ENCODE measurements at places on chromosomes 2 and 18. TPM values are rescaled to one million over a fixed set of nuclear protein-coding genes. Genes with fewer than 3 reads are reported as not detected.

Gene HEATR5B
- total RNA-seq = 13.1 TPM

- DNase-seq = no peak
These were observed 85.7 kb upstream of the FRZB start for GRCh38 chr2:182951948-182952663.

GRCh38 chr18:68466672-68467071 lies 248.2 kb downstream of the TMX3 start:
- no peak for DNase-seq

DNA sequence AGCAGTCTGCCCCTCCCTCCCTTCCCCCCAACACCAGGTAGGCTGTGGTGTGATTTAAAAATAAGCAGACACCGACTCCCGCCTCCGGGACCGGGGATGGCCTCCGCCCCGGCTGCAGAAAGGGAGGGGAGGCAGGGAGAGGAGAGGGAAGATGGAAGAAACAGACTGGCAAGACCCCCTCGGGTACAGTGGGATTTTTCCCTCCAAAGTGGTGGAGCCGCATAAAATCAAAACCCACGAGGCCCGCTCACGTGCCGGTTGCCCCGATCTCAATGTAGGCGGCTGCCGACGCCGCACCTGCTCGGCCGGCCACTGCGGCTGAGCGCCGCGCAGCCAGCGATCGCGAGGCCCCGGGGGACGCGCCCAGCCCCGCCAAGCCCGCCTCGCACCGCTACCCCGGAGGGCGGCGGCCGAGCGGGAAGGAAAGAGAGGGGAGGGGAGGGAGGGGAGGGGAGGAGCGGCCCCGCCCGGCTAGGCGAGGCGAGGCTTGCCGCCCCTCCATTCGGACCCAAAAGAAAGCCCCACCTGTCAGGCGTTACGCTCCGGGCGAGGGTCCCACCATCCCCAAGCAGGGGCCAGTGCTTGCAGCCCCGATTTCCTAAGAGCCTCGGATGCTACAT lies 811 bp downstream of the ADD2 start:
- DNase-seq = no peak

Gene CDK15
- not detected for total RNA-seq

DNA sequence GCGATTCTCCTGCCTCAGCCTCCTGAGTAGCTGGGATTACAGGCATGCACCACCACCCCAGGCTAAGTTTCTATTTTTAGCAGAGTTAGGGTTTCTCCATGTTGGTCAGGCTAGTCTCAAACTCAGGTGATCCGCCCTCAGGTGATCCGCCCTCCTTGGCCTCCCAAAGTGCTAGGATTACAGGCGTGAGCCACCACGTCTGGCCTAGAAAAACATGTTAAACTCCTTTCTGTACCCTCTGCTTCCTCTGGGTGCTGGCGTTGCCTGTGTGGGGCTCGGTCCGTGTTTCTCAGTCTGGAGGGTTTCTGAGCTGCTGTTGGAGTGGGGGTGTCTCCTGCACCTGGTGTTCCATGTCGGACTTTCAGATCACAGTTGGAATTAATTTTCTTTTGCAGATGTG lies 17.9 kb downstream of the LDLRAD4 start:
- no peak for DNase-seq

- no peak for DNase-seq
These were observed 74.2 kb upstream of the KLF7 start for GRCh38 chr2:207239754-207240494.

Gene GPBAR1
- 1.1 TPM for total RNA-seq

DNA sequence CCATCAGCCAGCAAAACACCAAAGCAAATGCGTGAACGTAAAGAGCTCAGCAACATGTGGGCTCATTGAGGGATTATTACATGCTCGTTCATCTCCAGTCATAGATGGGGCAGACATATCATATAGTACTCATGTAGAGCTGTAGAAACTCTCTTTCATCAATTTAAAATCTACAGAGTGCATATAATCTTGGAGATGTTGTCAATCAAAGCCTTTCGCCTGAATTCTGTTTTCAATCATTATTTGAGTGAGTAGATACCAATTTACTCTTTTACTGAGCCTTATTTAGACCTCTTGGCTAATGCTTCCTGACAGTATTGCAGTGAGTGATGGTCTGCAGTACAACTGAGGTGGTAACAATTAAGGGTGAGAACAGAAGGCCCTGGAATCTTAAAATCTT lies 7.0 kb downstream of the RIT2 start:
- DNase-seq = no peak

GRCh38 chr2:232292395-232293154 lies 86.0 kb upstream of the ALPP start:
- peak; percentile 63 for DNase-seq

Gene MAP3K19
- total RNA-seq = not detected

Gene TCF4
- total RNA-seq = 0.37 TPM

- DNase-seq = no peak
These were observed 304.6 kb upstream of the ZEB2 start for GRCh38 chr2:144824306-144825080.

- DNase-seq = no peak
These were observed 151.1 kb upstream of the TWIST2 start for GRCh38 chr2:238696786-238697185.

DNA sequence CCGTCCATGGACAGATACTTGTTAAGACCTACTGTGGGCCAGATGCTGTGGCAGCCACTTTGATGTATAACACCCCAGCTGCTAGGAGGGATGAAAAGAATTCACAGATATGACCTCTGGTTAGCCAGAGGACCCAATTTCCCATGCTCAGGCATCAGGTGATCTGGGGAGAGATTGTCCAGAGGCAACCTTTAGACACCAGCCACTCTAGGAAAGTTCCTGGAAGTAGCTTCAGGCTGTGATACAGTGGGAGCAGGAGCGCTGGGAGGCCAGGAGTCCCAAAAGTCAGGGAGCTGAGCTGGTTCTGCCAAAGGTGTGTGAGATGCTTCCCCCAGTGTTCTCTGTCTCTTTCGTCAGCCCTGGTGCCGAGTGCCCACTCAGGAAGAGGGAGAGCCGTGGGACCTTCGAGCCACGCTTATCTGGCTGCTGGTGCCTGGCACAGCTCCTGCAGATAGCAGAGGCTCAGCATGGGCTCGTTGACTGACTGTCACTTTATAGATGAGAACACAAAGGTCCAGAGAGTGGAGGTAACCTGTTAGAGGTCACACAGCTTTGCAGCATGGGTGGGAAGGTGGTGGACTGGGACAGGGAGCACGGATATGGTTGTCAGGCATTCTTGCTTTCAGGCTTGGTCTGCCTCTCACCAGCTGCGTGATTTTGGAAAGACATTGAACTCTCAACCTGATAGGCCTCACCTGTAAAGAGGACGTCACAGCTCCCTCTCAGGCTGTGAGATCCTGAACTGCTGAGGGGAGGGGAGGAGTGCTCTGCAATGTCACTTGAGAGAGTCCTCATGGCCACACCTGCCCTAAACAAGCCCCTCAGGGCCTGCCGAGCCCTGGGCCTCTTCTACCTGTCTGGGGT lies 7.8 kb upstream of the RALB start:
- DNase-seq = no peak

Gene NEB
- 50.0 TPM for total RNA-seq

DNA sequence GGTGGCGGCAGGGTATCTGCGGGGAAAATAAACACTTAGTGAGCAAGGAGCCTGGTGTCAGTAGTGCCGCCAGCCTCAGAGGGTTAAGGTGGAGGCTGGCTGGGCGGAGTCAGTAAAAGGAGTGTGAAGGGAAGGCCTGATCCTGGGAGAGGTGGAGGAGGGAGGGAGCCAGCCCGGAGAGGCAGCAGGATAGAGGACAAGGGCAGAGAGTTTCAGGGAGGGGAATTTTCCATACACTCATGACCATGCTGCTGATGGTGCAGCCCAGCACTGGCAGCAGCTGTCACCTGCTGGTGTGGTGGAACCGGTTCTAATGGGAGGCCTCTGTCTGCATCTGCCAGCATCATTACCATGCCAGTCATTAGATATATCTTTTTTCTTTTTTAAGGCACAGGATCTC lies 2.0 kb upstream of the TEX44 start:
- DNase-seq = no peak

DNA sequence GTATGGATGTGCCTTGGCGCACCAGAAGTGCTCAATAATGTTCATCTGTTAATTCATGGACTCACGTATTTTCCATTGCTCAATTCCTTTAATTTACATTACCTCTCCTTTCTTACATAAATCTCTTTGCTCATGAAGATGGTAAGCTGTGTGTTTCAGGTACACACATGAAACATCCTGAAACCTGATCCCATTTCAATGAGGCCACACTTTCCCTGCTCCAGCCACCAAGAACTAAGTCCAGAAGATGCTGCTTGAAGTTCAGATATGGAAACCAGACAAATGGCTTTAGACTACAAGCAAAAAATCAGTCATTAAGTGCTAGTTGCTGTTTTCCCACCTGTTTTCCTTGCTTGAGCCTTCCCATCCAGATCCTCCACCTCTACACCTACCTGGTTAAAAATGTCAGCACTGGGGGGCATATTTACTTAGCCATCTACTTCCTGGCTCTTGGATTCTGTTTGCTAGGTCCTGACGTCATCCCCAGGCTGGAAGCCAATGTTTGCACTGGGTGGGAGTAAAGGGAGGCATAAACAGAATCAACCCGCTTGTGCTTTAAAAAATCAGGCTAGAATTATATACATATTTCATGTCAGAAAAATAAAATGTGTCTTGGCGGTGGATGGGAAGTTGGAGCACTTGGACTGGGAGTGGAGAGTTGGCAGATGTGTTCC lies 309.7 kb downstream of the OSR1 start:
- peak; percentile 75 for DNase-seq

DNA sequence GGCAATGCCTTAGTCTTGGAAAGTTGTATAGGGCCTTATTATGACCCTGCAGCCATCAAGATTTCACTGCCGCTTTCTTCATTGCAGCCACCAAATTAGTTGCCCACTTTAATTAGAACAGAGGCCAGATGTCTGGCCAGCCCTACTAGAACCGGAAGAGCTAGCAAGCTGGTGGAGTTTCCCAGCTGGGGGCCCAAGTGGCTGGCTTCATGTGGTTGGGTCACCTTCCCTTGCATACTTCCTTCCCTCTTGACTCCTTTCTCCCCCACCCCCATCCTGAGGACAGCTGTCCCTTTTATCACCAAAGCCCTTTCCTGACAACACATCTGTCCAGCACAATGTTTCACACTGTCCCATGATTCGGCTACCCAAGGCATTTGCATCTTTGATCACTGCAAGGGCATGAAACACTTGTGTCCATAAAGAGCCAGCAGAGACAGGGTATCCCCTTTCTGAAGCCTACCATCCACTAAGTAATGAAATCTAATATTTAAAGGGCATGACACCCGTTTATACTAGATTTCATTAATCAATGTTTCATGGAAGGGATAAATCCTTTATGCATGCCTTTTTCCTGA lies 187.2 kb downstream of the BCL11A start:
- no peak for DNase-seq

- peak; percentile 50 for DNase-seq
These were observed 103.7 kb upstream of the TAF1B start for GRCh38 chr2:9739531-9739964.

DNA sequence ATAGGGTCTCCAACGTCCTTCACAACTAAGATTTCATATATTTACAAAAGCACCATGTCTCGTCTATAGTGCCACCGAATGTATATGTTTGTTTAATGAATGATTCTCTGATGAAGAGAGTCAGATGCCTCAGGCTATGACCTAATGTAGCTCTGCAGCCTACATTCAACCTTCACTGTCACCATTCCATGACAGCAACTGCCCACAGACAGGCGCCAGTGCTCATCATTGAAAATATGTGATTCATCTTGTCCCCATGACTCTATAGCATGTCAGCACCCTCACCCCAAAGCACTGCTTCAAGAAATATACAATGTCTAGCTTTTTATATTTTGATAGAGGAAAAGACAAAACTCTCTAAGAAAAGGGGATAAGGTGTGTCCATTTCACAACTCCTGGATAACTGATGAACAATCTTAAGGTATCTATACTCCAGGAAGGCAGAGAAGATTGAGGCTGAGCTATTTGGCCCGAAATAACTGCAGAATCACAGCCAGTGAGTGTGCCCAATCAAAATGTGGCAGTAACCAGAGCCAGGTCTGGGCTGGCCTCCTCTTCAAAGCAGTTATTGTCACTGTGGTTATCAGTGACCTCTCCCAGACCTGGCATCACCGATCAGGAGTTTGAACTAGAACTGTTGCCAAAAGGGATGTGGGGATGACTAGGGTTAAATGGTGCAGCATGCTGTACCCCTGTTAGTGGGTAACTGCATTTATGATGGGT lies 246.6 kb downstream of the SETBP1 start:
- DNase-seq = no peak

Gene REG3A
- total RNA-seq = not detected

Gene PSMD1
- 113 TPM for total RNA-seq

DNA sequence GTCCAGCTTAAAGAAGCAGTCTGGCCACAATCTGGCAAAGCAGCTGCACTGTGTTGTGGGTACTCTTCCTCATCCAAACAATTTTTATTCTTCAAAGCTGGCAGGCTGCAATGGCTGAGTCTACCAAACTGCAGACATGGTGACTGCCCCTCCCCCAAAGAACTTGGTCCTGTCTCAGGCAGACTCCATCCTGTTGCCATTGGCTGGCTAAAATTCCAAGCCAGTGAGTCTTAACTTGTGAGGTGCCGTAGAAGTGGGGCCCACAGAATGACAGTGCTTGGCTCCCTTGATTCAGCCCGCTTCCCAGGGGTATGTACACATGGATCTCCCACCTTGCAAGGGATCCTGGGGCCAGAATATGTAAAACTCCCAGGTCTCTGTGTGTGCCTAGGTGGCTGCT lies 14.5 kb upstream of the NXPH2 start:
- DNase-seq = no peak

DNA sequence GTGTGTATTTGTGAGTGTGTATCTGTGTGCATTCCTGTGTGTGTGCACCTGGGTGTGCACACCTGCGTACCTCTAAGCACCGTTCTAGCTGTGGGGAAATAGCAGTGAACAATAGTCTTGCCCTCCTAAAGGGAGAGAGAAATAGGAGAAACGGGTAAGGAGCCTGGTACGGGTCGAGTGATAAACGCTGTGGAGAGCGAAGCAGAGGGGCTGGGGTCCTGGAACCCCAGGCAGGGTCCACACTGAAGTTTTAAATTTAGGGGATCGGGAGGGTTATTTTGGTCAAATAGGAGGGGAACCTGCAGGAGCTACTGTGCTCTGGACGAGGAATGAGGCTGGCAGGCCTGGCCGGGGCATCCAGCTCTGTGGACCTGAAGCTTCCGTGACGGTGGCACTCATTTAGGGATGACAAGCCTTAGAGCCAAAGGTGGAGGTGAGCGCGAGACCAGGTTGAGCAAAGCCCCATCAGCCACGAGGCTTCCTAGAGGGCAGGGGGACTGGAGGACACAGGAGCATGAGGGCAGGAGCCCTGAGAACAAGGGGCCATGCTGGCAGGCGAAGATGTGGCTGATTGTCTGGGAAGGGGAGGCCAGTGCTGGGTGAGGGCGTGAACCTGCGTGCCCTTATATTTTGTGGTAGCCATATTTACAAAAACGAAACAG lies 188.0 kb downstream of the RTP5 start:
- no peak for DNase-seq

Data from Calu3 (cell line).